ENCODE measurements at places on chromosomes 13 and 19.

GRCh38 chr19:5964816-5965565 lies 12.9 kb downstream of the RANBP3 start:
- no peak for DNase-seq

DNA sequence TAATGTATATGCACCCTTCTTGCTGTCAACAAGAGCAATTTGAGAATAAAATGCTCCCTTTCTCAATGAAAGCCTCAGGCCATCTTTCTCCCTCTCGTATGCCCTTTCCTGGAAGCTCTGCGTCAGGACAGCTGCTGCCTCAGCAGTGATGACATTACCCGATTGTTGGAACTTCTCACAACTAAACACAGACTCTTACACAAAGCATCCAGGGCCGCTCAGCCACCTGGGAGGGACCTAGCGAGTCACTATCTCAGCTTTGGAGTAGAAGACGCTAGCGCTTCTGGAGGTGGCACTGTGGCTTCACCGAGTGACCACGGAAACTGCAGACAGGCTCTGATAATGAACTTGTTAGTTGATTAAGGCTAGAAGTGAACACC lies 153.2 kb upstream of the SOX1 start:
- DNase-seq: no peak

DNA sequence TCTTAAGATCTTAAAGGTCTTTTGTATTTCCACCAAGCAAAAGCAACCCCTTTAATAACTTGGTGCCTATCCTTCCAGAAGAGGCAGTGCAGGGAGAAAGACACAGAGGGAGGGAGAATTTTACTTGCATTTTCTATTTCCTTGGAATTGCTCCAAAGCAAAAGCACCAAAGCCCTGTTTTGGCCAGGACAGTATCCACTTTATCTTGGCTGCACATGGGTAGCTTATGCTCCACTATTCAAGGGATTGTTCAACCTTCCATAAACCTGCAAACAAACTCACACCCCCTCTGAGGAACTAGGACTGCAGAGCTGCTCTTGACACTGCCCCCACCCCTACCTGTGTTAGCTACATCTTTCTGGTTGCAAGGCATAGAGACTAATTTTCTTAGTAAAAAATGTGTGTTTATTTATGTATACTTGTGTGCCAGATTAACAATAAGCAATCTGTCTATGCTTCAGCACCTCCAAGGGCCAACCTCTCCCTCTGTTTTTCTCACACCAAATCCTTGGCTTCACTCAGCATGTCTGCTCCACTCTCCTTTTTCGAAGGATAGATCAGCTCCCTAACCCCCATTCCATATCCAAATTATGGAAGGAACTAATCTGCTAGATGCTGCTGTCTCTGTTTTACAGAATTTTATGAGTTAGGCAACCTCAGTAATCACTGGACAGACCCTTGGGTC lies 68.1 kb upstream of the KLF12 start:
- no peak for DNase-seq

GRCh38 chr13:23087880-23088279 lies 92.9 kb upstream of the SGCG start:
- peak; percentile 27 for DNase-seq

DNA sequence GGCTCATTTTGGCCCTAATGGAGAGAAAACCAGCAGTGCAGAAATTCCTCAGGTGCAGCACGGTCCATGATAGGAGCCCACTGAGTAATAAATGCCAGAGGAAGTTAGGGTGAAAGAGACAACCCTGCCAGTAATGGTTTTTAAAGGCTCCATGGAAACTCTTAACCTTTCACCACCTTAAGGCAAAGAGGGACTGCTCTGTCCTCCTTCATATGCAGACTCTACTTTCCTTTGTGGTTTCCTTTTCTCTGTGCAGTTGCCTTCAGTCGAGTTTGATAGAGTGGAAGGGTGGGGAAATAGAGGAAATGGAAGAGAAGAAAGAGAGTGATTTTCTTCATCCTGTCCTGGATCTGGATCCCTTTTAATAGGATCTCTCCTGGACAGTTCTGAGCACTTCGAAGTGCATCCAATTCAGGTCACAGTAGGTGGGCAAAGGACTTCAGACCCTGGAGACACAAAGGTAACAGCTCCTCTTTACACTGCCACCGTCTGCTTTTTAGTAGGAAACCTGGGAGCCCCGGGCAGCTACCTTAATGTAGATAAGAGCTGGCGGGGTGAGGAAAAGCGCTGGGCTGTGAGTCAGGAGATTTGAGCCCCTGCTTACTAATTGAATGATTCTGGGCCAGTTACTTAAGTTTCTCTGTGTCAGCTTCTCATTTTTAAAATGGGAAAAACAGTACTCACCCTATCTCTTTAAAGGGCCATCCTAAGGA lies 294.8 kb downstream of the KCNRG start:
- no peak for DNase-seq

DNA sequence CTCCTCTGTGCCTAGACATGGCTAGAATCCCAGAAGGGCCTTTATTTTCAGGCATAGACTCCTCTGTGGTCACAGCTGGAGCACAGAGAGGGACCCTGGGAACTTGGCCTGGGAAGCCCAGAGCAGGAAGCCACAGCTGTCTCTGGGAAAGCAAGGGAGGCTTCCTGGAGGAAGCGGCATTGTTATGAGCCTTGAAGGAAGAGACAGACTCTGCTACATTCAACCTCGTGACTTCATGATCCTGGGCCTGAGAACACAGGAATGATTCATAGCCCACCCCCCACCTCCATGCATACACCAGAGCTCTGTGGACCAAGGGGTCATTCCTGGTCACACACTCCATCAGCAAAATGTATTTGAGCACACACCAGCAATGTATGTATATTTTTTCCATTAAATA lies 8.6 kb downstream of the RDH8 start:
- no peak for DNase-seq
